ENCODE measurements at places on chromosomes 11 and 22. TPM values are rescaled to one million over a fixed set of nuclear protein-coding genes. Genes with fewer than 3 reads are reported as not detected.

DNA sequence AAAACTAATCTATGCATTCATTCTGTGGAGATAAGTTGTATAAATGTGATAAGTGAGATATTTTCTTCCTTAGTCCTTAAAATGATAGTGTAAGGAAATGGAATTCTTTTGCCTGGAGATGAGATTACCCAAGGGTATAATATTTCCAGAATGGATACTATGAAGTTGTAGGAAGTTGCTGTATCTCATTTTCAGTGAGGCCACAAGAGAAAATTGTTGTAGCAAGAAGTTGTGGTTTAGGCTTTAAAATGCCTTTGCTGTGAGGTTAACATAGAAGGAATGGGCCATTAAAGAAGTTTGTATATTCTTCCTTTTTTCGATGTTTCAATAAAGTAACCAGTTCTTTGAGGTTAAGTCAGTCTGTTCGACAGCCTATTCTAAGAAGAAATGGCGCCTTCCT is 50.7 kb upstream of the LIN7C start:
- H3K36me3 ChIP-seq, result no peaks in the 10 kb centered on the region
- DNase-seq, result no peak
- H3K4me3 ChIP-seq, result no peak overlapping the region
- no peaks in the 10 kb centered on the region for H3K27me3 ChIP-seq

DNA sequence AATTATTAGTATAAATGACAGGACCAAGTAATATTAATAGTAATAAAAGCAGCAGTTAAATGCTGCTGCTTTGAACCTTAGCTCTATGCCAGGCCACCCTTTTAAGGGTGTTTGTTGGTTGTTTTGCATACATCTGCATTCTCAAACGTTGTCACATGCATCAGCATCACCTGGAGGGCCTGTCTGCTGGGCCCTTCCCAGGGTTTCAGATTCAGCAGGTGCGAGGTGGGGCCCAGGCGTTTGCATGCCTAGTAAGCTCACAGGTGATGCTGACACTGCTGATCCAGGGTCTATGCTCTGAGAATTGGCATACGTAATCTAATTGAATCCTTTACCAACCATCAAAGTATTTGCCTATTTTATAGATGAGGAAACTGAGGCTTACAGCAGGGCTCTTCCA is 246.5 kb downstream of the CADM1 start:
- H3K4me1 ChIP-seq, result no peaks in the 10 kb centered on the region
- H3K4me3 ChIP-seq, result no peak overlapping the region
- H3K36me3 ChIP-seq, result no peaks in the 10 kb centered on the region
- H3K27me3 ChIP-seq, result no peaks in the 10 kb centered on the region
- no peak for DNase-seq

DNA sequence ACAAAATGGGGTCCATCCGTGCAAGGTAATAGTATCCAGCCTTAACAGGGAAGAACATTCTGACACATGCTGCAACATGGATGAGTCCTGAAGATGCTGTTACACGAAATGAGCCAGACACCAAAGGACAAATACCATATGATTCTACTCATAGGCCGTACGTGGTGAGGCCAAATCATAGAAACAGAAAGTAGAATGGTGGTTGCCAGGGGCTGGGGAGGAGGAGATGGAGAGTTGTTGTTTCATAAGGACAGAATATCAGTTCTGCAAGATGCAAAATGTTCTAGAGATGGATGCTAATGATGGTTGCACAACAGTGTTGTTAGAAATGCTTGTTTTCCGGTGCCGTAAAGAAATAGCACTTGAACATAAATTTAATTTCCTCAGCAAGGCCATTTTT is 2.6 kb downstream of the TBX10 start:
- no peak overlapping the region for H3K27ac ChIP-seq
- DNase-seq, result no peak
- no peaks in the 10 kb centered on the region for H3K36me3 ChIP-seq
- H3K4me1 ChIP-seq, result peaks cover 10% of the 10 kb centered on the region

Gene BEST1
- 0.35 TPM for total RNA-seq

DNA sequence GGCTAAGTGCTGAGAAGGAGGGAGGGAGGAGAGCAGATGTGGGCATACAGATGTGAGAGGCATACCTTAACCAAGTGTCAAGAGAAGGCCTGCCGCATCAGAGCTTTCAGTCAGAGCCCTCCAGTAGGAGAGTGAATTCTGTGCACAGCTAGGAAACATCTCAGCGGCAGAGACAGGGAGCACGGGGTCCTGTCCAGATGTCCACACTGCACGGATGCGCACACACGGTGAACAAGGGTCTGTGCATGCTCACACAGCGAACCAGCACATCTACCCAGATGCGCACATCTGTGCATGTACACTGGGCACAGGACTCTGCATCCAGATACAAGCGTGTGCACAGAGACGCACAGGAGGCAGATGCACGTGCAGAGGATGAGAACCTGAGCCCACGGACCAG is 778.0 kb downstream of the BRD1 start:
- no peak overlapping the region for H3K4me3 ChIP-seq
- peaks cover 2% of the 10 kb centered on the region for H3K4me1 ChIP-seq
- no peak for DNase-seq
- H3K27me3 ChIP-seq, result peaks cover 54% of the 10 kb centered on the region
